ENCODE measurements at places on chromosomes 7 and 10.
A peak's percentile ranks its signal among the peaks of the same experiment; 100 is the strongest.

DNA sequence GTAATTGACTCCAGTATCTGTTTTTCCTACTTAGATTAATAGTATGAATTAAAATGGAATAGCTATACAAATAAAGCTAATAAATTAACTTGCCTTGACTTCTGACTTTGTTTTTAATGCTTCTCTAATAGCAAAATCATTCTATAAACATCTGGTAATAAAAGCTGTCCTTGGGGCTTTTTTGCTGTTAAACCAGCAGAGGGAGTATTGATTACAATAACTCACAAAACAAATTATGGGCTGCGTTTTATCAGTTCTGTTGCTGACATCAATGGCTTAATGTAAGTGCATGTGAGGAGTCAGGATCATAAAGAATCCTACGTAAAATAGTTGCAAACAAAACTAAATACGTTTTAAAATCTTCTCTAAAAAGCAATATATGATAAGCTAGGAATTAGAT is 667.8 kb downstream of the PCDH15 start:
- DNase-seq = peak; percentile 2

- peak; percentile 18 for DNase-seq
These were observed 476 bp upstream of the RET start for GRCh38 chr10:43076311-43076875.

DNA sequence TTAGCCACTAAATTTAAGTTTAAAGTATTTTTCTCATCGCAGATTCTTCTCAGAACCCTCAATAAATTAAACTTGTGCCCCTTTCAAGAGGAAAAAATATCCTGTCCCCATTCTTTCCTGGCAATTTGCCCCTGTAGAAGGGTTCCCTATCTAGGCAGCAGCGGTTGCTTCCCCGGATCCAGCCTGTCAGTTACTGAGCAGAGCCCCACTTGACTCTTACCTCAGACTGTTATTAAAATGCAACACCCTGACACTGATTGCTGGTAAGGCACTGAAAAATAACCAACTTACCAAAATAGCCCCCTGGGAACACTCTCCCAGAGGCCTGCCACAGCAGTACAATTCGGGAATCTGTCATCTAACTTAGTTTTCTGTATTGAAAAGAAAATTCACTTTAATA is 13.9 kb downstream of the LMTK2 start:
- no peak for DNase-seq

DNA sequence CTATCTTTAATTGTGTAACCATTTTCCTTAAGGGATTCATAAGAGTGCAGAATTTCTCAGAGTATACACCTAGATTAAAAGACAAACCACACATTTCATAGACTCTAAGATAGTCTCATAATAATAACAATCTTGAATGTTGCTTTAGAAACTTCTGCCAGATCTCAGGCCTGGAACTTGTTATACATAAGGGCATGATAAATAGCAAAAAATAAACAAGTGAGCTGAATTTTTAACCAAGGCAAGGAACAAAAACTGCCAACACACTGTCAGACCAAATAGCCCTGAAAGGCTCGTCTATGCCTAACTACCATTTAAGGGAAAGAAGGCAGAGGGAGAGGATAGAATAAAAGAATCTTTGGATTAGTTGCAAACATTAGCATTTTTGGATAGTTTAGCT is 65.8 kb upstream of the SEMA3C start:
- no peak for DNase-seq

DNA sequence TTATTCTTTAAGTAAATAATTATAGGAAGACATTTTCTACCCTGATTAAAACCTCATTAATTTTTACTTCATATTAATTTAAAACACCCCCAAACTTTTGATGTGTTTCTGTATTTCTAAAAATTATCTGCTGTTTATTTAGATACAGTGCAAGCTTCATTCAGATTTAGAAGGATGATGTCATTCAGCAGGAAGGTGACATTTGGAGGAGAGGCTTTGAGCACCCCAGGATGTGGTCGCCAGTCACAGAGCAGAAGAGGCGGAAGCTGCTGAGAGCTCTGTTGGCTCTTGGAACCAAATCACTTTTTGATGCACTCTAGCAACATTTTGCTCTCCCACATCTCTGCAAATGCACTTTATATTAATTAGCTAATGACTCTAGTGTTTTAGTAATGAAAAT is 233.9 kb upstream of the CACNA2D1 start:
- peak; percentile 65 for DNase-seq

- no peak for DNase-seq
These were observed 404.9 kb downstream of the GLRX3 start for GRCh38 chr10:130541090-130541489.

GRCh38 chr10:69232252-69232651 is 12.1 kb downstream of the HKDC1 start:
- no peak for DNase-seq

GRCh38 chr10:70552586-70552985 is 50.0 kb downstream of the PRF1 start:
- no peak for DNase-seq

DNA sequence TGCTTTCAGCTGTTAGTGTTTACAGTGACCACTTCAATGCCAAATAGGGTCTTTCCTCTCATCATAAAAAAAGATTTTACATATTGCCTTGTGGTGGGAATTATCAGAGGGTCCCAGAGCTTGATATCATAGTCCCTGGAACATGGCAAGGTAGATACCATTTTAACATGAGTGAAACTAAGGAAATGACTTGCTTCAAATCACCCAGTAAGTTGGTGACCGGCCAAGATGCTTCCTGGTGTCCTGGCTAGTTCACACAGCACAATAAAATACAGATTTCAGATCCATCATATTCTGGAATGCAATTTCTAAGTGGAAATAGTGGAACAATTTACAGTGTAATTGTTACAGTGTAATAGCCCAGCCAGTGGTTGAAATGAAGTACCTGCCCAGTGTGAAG is 36.6 kb downstream of the CNNM1 start:
- no peak for DNase-seq

DNA sequence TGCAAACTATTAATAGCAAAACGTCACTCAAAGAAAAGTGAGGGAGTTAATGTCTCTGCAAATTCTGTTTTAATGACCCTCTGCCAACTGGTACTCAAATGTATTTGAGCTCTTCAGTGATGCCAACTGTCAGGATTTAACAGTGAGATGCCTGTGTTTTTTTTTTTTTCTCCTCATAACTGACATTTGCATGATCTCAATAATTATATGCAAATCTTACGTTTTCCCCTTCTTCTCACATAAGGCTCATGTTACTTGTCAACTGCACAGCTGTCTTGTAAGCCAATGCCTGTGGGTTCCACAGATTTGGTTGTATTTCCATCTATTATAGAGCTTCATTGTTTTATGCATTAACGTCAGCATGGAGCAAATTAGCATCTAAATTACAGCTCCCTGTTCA is 38.2 kb downstream of the PPP1R3A start:
- DNase-seq = no peak

Data from KBM-7 (cell line).